ENCODE measurements at places on chromosomes 1 and 21.

GRCh38 chr1:6783221-6783620 lies 2.0 kb upstream of the CAMTA1 start:
- no peak for DNase-seq

DNA sequence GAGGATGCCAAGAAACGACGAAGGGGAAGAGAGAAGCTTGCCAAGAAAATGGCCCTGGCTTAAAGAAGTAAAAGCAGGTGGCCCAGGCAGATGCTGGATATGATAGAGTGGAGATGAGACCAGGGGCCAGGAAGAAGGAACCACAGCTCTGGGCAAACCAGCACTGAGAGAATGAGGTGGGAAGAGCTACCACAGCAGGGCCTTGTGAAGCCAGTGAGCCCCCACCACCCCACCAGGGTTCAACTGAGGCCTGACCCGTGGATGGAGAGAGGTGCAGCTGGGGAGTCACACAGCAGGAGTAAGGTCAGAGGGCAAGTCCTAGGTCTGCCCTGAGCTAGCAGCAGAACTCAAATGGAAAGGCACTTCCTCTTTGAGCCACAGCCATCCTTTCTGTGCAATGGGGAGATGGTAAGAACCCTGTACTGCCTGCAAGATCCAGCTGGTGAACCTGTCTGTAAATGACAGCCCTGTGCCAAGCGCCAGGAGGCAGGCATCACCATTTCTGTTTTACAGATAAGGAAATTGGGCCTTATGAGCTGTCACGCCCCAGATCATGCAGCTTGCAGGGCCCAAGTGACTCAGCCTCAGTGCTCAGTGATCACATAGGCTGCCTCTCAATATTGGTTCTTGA lies 8.5 kb downstream of the SH3BGRL3 start:
- DNase-seq, result no peak

- no peak for DNase-seq
Observed at GRCh38 chr1:20660847-20661206, 342 bp downstream of the DDOST start.

DNA sequence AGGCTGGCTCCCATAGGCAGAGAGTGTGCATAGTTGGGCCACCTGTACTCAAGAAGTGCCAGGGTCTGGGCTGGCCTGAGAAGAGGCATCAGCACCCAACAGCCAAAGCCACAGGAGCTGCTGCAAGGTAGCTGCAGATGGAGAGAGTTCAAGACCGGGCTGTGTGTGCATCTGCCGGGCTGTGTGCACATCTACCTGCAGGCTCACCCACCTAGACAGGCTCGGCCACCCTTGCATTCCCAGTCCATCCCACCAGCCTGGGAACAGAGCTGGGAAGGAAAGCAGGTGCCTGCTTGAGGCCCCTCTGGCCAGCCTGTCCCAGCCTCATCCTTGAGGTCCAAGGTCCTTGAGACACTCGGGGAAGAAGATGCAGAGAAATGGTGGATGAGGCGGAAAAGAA lies 194.4 kb upstream of the AJAP1 start:
- DNase-seq, result no peak

DNA sequence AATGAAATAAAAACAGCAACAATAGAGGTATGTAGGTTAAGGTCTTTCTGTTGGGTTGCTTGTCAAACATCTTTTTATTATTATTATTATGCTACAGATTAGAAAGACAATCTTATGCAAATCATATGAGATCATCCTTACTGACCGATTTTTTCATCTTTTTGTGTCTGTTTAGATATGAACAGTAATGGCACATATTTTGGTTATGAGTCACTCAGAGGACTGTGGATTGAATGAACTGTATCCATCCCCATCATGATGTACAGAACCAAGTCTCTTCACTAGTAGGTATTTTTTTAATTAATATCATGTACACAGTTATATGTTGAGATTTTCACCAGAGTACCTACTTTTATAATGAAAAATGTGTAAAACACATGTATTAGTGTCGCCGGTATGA lies 159.1 kb downstream of the CHRM3 start:
- DNase-seq, result no peak

DNA sequence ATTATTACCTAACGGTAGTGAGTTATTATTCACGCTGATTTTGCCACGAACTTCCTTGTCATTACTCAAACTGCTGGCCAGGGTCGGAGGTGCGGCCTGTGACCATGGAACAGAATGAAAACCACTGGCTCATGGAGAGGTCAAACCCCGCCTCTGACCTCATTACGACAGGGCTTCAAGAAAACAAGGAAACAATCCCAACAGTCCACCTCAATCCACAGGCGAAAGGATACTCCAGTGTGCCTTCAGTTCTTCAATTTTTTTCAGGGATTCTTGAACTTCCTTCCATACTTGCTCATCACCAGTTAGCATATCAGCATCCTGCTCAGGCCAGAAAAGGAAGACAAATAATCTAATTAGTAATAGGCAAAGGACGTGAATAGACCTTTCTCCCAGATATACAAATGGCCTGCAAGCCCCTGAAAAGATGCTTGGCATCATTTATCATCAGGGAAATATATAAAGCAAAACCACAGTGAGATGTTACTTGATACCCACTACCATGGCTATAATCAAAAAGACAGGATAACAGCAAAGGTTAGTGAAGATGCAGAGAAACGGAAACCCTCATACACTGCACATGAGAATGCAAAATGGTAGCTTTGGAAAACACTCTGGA lies 643.4 kb downstream of the SMYD3 start:
- no peak for DNase-seq

DNA sequence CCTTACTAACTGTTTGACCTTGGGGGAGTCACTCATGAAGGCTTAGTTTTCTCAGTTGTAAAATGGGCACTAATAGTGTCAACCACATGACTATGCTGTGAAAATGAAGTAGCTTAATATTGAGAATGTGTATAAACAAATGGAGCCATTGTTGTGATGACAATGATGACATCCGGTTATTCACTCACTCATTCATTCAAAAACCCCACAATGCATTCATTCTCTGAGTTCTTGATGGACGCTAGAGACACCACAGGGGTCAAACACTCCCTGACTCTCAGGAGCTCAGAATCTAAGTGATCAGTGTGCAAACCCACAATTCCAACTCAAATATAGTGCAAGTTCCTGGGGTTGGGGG lies 138.9 kb downstream of the FOXD2 start:
- no peak for DNase-seq

DNA sequence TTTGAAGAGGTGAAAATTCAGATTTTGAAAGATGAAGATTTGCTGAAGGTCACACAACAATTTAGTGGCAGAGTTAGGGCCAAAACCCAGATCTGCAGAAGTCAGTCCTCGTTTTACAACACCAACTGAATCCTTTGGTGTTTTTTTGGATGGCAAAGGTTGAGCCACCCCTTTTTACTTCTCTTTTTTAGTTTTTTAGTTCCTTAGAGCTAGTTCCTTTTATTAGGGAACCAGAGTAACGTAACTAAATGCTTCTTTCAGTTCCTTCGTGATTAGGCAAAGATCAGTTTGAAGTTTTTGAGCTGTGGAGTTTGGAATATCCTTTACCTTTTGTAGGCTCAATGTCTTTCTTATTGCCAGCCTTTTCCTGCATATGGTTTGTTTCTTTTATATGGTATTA lies 67.9 kb upstream of the ARID1A start:
- no peak for DNase-seq

GRCh38 chr1:40078512-40079333 lies 18.3 kb downstream of the PPT1 start:
- no peak for DNase-seq

- DNase-seq, result no peak
Observed at GRCh38 chr1:228180271-228180958, 14.8 kb downstream of the IBA57 start.

DNA sequence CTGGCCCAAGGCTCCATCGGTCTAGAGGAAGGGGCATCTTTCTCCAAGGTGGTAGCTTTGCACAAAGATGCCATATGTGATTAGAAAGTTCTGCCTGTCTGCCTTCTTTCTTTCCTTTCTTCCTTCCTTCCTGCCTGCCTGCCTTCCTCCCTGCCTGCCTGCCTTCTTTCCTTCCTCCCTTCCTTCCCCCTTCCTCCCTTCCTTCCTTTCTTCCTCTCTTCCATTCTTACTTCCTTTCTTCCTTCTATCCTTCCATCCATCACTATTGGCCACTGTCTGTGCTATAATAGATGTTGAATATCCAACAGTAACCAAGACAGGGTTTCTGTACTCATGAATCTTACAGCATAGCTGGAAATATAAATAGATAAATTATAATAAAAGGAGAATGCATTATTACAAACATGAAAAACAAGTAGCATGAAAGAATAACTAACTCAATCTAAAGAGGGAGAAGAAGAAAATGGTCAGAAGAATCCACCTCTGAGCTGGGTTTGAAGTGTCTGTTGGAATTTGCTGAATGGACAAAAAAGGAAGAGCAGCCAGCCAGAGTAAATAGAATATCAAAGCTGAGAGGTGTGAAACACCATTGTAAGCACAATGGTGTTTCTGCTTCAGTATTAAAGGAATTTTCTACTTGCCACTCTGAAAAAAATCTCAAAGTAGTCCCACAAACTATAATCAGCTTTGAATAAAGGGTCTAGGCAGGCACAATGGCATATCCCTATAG lies 250.6 kb upstream of the NR5A2 start:
- DNase-seq, result no peak
